ENCODE measurements at places on chromosomes 3 and 15.

DNA sequence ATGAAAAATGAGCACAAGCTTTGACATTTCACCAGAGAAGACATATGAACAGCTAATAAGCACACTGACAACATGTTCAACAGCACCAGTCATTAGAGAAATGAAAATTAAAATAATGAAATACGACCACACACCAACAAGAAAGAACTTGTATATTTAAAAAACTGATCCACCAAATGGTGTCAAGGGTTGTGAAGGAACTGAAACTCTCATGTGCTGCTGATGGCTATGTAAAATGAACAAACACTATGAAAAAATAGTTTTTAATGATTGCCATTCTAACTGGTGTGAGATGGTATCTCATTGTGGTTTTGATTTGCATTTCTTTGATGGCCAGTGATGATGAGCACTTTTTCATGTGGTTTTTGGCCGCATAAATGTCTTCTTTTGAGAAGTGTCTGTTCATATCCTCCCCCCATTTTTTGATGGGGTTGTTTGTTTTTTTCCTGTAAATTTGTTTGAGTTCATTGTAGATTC, 193.8 kb downstream of the SCAPER start:
- no peak for DNase-seq

GRCh38 chr3:172223870-172224269, 184.5 kb downstream of the FNDC3B start:
- DNase-seq = no peak

GRCh38 chr3:79843180-79843579, 75.4 kb upstream of the ROBO1 start:
- no peak for DNase-seq

- peak; percentile 12 for DNase-seq
Measured at GRCh38 chr3:132417695-132418411, 551 bp downstream of the DNAJC13 start.

DNA sequence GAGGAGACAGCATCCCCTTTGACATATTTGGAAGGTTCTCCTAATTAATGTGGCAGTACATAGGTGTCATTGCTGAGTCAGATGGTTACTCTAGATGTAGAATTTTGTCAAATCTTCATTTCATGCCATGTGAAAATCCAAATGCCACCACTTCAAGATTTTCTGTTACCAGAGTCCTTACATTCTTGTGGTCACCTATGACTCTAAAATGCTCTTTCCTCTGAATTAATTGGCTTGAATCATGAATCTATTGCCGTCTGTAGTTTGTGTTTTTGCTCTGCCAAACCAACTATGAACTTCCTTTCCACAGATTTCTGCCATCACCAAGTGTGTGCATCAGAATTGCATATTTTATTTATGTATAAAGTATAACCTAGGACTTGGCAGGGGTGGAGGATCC, 269.4 kb upstream of the ZPLD1 start:
- DNase-seq = peak; percentile 58

DNA sequence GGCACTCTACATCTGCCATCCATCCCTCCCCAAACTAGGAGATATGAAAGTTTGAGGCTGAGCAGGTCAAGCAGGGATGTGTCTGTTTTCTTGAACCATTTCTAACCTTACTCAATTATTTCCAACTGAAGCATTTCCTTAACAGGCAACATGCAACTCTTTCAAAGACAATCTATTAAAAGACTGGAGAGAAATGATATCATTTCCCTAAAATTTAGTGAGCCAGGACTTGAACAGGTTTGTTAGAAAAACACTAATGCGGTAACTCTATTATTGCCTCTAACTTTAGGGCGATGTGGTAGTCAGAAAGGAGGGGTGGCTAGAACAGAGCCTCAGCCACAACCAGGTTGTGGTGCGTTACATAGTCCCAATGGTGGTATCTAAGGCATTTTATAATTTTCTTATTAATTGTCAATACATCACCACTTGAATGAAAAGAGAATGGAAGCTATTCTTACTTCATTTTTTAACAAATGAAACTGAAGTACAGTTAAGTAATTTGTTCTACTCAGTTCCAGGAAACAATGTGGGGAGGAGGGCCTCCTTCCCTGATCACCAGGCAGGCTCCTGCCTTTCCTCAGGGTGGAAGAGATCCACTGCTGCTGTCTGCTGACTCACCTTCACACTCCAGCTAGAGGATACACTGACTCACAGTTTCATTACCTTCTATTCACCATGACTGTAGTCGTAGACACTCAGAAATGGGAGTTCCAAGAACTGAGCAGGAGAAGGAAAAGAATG, 22.8 kb downstream of the MYO1E start:
- peak; percentile 84 for DNase-seq

DNA sequence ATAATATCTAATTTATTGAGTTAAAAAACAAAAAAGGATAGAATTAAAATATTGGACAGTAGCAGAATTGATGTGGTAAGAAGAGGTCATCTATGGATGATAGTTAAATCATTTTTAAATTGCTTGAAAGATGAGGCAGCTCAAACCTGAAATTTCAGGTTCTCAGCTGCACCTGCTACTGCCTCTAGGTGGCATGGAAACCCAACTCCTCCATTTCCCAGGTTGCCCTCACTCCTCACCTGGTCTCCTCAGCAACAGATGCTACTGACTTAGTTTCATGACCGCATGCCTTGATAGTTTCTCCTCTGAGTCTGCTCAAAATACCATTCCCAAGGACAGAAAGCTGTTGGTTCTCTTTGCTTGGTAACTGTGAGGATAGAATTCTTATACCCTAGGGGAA, 148.1 kb downstream of the ABHD5 start:
- no peak for DNase-seq

DNA sequence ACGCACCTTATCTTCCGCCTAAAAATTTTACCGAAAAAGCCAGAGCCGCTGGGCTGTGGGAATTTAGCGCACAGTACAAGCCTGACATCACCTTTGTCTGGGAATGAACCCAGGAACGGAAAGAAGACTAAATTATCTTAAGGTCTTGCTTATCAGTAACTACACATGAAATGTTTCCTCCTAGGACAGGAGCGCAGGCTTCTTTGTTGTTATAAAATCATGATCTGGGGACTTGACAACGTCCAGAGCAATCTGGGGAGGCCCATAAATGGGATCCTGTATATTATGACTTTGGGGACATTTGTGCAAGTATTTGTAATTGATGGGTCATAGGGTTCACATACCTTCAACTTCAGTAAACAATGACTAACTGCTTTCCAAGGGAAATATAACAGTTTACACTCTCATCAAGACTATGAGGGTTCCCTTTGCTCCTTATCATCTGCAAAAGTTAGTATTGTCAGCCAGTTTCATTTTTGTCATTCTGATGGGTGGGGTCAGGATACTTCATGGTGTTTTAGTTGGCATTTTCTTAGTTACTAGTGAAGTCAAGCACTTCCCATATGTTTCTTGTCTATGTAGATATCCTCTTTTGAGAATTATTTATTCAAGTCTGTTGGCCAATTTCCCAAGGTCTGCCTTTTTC, 213.9 kb upstream of the PFN2 start:
- DNase-seq = no peak

GRCh38 chr3:19364148-19364547, 215.8 kb downstream of the KCNH8 start:
- DNase-seq = no peak

DNA sequence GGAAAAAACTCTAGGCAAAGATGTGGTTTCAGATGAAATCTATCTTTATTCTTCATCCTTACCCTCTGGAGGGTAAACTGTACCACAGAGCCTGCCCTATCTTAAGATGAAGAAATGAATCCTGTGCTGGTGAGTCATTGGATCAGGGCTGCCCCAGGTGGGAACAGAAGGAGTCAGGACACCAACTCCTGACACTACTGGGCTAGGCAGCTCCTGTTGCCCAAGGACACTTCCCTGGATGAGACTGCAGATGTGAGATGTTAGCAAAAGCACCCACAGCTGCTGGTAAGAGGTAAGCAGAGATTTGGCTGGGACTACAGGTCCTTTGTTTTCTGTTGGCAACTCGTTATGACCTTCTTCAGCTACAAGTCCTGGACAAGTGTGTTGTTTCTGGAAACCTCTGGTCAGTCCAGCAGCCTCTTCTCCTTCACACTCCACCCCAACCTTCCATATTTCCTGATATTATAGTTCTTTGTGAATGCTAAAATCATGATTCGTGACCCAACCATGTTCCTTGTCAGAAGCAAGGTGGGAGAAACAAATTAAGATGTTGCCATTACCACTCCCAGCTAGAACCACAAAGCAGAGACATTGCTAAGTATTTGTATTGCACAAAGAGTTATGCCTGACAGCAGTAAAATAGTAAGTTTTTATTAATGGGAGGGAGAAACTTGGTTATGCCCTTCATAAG, 104.2 kb upstream of the TGFBR2 start:
- no peak for DNase-seq

DNA sequence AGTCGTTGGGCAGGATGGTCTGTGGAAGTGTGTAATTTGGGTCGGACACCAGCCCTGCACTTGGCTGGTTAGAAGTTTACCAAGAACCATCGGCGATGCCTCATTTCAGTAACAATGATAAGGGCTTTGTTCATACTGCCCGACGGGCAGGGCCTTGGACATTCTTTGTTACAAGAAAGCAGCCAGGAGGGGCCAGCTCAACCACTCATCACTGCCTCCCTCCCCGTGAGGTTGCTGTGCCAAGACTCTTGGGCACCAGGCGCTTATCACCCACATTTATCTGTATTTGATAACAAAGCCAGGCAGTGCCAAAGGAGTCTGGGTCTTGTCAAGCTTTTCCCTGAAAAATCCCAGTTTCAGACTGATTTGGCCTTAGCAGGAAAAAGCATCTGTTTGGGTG, 235.0 kb downstream of the ADAMTS17 start:
- DNase-seq = no peak

- no peak for DNase-seq
Measured at GRCh38 chr3:145145461-145145860, 1015.5 kb downstream of the PLOD2 start.

DNA sequence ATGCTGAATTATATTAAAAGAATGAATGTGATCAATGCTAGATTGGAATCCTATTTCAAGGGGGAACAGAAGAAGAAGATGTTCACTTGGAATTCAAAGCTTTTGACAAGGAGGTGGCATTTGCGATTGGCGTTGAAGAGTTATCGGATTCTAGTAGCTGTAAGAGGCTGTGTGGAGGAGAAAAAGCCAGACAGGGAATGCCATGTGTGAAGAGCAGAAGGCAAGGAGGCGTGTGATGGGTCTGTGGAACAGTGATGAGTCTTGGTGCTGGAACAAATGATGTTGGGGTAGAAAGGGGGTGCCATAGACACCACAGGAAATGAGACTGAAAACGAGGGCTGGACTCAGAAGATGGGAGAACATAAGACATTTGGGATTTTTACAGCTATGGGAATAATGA, 30.5 kb upstream of the ATP10A start:
- DNase-seq = no peak

All from stromal cell of bone marrow (primary cell).